ENCODE measurements at places on chromosomes 3 and 15.

DNA sequence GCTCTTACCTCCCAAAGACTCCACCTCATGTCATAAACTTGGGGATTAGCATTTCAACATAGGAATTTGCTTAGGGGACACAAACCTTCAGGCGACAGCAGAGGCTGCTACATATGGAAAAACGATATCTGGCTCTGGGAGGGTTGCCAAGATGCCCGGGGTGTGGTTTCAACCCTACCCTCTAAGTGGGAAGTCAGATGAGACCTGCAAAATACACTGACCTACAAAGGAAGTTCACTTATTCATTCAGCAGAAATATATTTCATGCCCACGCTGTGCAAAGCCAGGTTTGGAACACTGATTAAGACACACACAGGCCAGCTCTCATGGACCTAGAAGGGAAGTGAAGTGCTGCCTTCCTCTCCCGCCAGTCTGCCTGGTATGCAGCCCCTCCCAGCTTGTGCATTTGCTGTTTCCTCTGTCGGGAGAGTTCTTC, 239.3 kb downstream of the FEZF2 start:
- peak; percentile 41 for DNase-seq

GRCh38 chr3:63048367-63049326, 173.4 kb upstream of the CADPS start:
- peak; percentile 41 for DNase-seq

DNA sequence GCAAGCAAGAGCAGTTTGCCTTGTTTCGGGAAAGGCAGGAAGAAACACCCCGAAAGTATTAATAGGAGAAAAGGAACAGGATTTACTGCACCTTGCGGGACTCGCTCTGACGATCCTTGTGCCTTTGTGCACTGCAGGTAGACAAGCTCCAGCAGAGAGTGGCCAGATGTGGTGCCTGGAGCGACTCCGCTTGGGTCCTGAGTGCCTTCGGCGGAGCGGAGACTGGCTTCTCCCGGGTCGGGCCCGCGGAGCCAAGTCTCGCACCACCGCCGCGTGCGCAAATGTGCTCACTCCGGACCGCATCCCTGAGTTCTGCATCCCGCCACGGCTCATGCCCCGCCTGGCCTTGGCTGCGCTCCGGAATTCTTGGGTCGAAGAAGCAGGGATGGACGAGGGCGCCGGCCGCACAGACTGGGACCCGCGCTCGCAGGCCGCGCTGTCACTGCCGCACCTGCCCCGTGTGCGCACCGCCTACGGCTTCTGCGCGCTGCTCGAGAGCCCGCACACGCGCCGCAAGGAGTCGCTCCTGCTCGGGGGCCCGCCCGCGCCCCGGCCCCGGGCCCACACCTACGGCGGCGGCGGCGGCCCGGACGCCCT, 769 bp downstream of the C2CD4A start:
- DNase-seq = peak; percentile 5

GRCh38 chr15:93333796-93334195, 244.8 kb upstream of the RGMA start:
- DNase-seq = no peak

DNA sequence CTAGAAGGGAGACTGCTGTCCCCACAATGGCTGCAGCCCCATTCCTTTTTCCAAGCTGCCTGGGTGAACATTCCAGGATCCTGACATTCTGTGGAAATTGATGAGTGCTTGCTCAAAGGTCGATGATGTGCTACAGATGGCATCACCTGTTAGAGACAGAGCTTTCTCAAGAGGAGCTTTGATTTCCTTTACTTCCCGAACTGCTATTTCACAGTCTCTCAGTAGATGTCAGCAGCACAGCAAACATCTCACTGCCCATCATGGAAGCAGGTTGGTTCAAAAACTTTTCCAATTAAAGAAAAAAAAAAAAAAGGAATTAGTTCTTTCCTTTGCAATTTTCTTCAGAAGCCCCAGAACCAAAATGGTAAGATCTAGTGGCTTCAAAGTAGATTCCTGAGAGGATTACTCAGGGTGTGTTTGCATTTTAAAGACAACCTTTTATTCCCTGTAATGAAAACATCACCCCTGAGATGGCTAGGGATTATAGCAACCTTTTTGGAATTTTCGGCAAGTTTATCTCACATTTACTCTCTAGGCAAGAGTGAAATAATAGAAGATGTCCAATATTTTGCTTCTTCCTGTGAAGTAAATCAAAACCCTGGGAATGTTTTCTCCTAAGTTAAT, 44.8 kb downstream of the POLR2M start:
- peak; percentile 62 for DNase-seq

DNA sequence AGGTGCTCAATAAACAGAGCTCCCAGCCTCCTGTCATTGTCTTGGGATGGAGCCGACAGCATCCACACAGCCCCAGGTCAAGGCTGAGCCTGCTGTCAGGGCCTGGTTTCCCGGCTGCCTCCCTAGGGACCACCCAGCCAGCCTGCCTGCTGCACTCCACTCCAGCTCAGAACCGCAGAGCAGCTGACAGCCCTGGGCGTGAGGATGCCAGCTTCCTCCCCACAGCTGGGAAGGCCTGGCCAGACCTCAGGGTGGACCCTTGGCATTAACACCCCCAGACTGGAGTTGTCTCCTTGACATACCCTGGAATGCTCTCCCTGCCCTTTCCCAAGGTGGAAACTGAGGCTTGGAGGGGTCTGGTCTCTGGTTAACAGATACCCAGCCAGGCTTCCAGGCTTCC, 112.0 kb downstream of the WNT7A start:
- no peak for DNase-seq

DNA sequence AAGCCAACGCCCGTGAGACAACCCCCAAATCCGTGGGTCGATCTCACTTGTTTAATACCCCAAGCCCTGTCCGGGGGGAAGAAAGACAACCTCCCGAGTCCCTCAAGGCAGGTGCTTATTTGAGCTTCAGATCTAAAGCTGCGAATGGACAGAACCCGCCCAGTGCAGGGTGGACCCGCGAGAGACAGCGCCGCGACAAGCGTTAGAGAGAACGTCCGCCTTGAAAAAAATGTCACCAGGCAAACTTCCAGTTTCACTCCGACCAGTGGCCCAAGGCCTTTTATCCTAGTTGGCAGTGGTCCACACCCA, 740 bp upstream of the OXSR1 start:
- no peak for DNase-seq

DNA sequence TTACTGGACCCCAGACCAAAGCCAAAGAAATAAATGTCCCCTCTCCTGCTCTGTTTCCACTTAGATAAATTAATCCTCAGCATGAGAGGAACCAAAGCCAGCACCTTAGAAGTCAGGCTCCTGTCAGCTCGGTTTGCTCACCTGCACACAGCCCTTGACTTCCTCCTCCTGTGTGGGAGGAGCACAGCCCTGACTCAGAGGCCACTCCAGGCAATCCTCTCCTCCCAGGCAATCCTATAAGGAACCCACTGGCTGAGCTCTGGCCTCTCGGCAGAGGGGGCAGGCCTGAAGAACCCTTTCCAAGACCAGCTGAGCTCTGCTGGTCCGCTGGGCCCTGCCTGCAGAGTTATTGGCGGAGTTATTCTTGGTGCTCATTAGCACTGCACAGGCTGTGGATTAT, 30.8 kb downstream of the LIPC start:
- no peak for DNase-seq

DNA sequence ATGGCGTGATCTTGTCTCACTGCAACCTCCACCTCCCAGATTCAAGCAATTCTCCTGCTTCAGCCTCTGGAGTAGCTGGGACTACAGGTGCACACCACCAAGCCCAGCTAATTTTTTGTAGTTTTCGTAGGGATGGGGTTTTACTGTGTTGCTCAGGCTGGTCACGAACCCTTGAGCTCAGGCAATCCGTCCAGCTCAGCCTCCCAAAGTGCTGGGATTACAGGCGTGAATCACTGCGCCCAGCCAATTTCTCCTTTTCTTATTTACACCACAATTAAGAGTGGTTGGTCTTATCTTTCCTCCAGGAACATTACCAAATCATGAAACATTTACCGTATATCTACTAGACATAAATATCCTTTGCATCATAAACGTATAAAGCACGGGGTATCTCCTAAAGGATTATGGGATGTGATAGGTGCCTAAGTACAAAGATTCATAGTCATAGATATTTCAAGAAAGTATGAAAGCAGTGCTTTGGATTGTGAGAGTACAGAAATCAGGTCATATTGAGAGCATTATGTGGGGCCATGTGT, 194.5 kb downstream of the RBMS3 start:
- DNase-seq = no peak

- peak; percentile 27 for DNase-seq
These were observed 185.8 kb upstream of the UBE2E1 start for GRCh38 chr3:23619705-23620637.

DNA sequence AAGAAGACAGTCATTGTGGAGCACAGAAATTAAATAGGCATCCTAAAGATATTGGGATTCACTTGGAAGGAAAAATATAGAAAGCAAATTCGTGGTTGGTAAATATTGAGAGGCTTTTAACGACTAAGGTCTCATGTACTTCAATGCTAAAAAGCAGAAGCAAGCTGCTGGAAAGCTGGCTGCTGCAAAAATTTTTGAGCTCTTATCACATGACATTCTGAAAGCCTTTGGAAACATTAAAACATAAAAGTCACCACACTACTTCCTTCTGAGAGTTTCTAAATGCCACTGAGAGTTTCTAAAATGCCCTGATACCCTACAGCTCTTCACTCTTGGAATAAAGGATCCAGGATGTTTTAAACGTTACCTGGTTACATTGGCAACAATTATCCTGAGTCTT, 39.0 kb upstream of the CBLB start:
- DNase-seq = no peak

DNA sequence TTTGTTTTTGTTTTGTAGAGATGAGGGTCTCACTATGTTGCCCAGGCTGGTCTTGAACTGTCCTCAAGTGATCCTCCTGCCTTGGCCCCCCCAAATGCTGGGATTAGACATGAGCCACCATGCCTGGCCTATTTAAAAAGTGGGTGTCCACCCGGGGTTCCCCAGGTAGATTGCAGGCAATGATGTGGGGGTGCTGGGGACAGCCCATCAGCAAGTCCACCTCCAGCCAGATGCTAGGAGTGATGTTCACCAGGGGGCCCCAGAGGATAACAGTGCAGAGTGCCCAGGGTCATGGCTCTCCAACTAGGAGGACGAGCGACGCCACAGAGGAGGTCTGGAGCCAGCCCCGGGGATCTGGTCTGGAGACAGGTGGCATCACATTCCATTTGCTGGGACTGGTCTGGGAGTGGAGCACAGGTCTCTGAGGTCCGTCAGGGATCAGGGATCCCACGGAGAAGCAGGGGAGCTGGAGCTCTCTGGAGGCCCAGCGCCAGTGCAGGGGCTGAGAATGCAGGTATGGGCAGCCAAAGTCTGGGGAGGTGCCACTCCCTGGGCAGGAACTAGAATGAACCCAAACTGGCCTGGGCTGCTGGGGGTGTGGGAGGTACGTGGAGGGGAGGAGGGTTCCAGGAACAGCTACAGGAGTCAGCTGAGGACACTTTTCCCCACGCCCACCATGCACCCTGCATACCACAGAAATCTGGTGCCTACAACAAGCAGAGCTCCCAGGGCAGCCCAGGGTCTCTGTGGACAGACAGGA, 51.2 kb upstream of the PCSK6 start:
- no peak for DNase-seq

DNA sequence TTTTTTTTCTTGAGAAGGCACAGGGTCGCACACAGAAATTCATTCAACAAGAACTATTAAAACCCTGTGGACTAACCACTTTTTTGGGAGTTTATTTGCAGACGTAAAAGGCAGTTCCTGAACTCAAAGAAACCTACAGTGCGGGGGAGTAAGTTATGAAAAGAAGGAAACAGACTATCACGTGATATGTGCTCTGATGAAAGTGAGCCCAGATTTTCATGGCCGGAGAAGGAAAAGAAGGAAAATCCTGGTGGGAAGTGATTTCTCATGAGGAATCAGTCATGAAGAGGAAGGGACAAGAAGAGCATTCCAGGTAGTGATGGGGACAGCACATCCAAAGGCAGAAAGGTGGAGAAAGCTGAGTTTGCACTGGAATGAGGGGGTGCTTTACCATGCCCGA, 26.1 kb downstream of the SEMA6D start:
- DNase-seq = no peak

- DNase-seq = peak; percentile 68
These were observed 718 bp downstream of the SPG11 start for GRCh38 chr15:44662478-44663409.

DNA sequence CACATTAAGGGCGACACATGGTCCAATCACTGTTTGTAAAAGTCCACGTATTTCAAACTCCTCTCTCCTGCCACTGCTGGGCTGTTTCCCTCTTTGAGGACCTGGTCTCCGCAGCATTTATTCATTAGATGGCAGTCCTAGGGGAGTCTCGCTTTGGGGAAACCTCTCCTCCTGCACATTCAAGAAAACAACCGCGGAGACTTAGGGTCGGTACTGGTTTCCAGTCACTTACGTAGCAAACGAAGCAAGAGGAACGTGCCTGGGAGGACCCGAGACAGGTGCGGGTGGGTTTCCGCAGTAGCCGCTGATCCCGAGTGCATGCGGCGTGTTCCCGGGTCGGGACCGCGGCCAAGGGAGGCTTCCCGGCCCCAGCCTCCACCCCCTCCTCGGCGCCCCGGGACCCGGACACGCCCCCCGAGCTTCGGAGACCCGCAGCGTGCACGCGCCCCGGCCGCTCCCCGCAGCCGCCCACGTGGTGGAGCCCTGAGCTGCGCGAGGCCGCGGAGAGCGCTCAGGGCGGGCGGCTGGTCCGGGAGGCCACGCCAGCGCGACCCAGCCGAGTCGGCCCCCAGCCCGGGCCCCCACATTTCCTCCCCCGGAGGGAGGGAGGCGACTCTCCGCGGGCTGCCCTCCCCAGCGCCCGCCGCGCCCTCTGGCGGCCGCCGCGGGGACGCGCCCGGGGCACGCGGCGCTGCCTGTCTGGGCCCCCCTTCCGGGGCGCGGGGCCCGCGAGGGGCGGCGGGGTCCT, 1.1 kb upstream of the IGF1R start:
- DNase-seq = peak; percentile 58

DNA sequence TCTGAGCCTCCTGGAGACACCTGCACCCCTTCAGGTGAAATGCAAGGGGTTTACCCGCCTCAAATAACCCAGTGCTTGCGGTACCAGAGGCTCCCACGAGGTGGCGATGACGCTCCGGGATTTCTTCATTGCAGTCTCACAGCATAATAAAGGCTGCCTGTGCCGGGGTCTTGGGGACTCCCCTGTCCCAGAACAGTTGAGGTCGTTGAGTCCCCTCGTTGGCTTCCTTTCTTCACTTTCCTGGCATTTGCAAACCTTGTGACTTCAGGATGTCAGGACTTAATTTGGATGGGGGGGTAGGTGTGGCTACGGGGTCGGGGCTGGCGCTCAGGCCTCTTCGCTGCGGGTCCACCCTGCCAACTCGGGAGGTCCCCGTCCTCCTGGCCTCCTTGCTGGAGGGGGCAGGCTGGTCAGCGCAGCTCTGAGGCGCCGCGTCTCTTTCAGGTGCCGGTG, 1.3 kb downstream of the GNAT1 start:
- peak; percentile 59 for DNase-seq

DNA sequence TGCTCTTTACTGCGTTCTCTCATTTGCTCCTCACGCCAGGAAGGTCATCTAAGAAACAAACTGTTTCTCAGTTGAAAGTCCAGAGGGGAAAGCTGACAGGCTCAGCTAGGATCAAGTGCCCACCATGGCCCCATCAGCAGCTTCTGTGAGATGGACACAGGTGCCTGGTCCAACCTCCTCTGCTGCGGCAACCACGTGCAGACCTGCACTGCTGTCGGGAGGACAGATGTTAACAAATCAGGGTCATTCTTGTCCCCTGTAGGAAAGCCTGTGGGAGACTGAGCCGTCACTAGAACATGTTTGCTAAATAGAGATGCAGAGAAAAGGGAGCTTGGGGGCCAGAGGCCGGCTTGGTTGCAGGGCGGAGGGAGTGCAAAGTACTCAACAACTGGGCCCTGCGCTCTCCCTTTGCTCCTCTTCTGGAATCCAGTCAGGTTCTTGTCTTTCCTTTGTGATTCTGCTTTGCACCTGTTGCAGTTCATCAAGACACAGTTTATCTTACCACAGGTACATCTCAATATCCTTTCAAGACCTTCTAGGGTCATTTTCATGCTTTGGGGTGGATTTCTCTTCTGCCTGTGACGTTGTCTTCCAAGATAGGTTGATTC, 20.9 kb downstream of the GPD1L start:
- no peak for DNase-seq
